ENCODE measurements at places on chromosomes 6 and 20. TPM values are rescaled to one million over a fixed set of nuclear protein-coding genes. Genes with fewer than 3 reads are reported as not detected.

Gene ARFGEF3
- 5.1 TPM for total RNA-seq

Gene RRAGD
- 3.5 TPM for total RNA-seq

Gene PLA2G7
- total RNA-seq, result 0.10 TPM

Gene GATA5
- total RNA-seq, result not detected

Gene AGER
- 6.1 TPM for total RNA-seq

Gene ADTRP
- total RNA-seq, result 2.9 TPM

Gene PACRG
- 0.23 TPM for total RNA-seq

Gene CLDN20
- not detected for total RNA-seq

Gene SRMS
- not detected for total RNA-seq

Gene OR12D1
- not detected for total RNA-seq

Gene TMEM14C
- 206 TPM for total RNA-seq
